ENCODE measurements at places on chromosomes 6 and 20. TPM values are rescaled to one million over a fixed set of nuclear protein-coding genes. Genes with fewer than 3 reads are reported as not detected.

DNA sequence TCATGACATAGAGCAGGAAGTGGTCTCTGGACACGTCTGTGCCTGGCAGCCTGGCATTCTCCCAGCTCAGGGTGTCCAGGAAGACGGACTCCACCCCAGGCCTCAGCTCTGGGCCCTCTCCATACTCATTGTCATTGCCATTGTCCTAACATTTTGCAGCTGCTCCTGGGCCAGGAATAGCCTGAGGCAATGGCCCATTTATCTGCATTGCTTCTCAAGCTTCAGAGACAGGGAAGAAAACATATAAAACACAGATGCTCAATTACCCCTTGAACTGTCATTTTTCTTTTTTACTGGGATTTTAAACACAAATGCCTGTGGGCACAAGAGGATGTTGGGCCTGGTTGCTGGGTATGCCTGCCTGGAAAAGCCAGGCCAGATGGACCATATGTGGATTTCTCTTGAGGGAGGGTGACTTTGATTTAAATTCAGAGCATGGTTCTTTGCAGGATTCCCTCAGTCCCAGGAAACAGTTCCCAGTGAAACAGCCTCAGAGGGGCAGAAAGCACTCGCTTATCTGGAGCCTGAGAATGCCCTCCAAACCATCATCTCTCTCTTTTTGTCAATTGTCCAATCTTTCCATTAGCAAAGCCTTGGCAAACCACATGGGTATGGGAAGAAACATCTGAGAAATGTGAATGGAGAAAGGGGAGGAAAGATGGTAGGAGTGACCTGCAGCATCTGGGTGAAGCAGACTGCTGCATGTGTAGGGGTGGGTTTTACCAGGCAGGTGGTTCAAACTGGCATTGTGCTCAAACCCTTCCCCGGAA, 17.9 kb downstream of the LAMP5 start:
- no peak for DNase-seq

GRCh38 chr6:33947916-33948594, 144.3 kb upstream of the MLN start:
- DNase-seq, result no peak

- no peak for DNase-seq
Observed at GRCh38 chr20:37341632-37342031, 4.3 kb upstream of the SRC start.

DNA sequence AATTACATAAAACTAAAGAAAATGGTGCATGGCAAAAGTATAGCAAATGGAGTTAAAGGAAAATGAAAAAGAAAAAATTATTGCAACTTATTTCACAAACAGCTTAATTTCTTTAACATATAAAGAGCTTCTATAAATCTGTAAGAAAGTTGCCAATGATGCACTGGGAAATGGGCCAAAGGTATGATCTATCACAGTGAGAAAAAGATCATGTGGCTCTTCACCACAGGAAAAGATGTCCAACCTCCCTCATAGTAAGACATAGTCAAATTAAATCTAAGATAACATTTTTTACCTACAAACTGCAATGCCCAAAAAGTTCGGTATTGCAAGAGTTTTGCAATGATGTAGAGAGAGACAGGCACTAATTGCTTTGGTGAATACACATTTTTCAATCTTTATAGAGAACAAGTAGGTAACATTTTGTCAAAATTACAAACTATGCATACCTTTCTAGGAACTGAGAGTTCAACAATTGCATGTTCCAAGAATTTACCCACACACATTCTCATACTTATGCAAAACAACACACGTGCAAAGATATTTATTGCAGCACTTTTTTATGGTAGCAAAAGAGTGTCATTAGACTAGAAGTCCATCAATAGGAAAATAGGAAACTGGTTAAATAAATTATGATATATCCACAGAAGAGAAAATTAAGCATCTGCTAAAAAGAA, 372.6 kb downstream of the QKI start:
- DNase-seq, result no peak

GRCh38 chr20:62618611-62619529, 23.4 kb upstream of the SLCO4A1 start:
- no peak for DNase-seq

DNA sequence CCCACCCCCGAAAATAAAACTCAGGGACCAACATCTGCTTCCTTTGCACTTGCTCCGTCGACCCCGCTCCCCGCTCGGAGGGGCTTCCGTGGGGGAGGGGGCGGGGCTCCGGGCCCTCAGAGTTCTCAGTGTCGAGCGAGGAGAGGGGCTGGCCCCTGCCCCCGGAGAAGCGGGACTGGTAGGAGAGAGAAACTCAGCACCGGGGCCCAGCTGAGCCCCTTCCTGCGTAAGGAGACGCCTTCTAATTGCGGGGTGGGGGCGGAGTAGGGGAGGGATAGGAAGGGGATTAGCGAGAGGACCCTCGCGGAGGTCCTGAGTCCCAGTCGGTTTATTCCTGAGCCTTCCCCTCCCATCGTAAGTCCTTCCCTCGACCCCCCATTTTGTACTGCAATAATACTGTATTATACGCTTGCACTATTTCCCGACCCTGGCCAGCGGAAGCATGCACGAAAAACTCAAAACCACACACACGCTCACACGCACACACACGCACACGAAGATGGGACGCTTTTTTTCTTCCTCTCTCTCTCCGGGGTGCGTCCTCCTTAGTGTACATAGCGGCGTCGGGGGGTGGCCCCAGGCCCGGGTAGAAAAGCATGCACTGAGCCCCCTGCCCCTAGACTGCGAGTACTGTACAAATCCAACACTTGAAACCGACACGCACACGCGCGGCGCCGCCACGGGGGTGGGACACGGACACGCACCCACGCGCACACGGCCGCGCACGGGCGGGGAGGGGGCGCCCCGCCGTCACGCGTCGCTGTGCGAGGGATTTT, 22.1 kb upstream of the SLC22A7 start:
- DNase-seq, result no peak

DNA sequence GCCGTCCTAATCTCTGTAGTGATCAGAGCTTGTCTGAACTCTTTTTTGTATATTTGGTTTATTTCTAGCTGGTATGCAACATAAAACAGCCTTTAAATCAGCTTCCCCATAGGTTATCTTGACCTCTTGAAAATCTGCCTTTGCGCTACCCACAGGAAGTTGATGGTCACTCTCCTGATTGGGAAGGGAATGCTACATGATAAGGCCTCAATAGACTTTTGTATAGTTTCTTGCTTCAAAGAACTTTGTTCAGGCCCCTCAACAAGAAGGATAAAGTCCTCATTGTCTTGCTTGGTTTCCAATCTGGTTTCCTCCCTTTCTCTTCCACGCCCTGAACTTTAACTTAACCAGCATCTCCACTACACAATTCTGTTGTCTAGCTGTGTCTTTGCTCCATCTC, 95.4 kb upstream of the TENT5A start:
- DNase-seq, result no peak

- no peak for DNase-seq
Observed at GRCh38 chr6:654136-654535, 2.8 kb downstream of the HUS1B start.

- no peak for DNase-seq
Observed at GRCh38 chr6:132936646-132937045, 122.3 kb downstream of the RPS12 start.

- DNase-seq, result no peak
Observed at GRCh38 chr20:6053776-6054688, at the start of gene LRRN4. Gene LRRN4, minus strand, starts transcription at chr20:6054060. Its CDS starts 1,261 bp downstream, at chr20:6052799.

DNA sequence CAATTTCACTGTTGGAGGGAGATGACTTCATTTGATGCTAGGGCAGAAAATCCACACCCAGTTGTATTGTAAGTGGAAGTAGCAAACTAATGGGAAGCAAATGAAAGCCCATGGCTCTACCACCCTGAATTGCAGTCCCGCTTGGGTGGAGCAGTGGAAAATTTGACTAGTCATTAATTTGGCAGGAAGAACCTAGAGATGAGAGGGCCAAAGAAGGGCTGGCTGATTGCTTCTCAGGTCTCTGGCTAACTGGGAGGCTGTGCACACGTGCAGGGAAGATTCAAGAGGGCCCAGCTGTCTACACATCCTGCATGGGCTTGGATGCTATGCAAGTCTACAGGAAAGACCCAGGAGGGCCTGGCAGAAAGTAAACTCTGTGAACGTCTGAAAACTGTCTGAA, 466.2 kb downstream of the TFAP2A start:
- no peak for DNase-seq

The CLIC5 gene
- 17.6 TPM for polyA plus RNA-seq

DNA sequence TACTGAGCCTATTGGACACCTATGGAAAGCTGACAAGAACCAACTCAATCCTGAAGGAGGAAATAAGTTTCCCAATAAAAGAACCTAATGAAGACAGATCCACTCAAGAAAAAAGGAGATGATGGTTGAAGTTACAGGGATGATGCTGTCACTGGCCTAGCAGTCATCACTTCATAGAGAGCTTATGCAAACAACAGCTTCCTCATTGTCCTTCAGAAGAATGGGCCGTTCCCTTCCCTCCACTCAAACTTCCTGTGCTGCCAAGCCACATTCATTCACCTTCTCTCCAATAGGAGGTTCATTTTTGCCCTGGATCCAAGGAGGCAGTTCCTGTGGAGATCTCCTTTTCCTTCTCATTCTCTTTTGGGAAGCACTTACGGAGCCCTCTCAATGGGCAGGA, 13.8 kb upstream of the PM20D2 start:
- DNase-seq, result no peak

DNA sequence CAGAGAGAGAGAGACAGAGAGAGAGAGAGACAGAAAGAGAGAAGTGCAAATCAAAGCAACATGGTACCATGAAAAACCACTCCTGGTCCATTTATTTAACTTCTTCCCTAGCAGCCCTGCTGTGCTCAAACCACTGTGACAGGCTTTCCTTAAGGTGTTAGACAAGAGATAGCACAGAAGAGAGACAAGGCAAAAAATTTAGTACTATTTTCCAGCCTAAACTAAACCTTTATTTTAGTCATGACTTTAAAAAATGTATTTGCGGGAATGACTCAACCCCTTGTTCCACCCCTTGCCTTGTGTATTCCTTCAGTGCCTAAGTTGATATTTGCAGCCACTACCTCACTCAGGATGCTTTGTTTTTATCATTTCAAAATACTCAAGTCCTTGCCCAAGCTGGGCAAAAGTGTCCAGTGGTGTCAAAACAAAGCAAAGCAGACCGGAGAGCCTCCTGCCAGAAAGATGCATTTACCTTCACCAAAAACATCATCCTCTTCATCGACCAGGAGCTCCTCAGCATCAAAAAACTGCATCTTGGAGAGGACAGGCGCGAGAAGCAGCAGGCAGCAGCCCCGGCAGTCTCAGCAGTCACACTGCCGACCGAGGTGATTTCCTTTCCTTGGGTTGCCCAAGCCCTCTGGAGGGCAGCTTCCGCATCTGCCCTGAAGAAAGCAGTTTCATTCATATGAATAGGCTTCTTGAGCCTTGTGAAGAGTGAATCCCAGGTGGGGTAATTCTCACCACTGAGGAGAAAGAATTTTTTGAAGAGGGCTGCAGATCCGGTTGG, at the start of gene RIPOR2:
TSS of gene RIPOR2 (minus strand) at position 595 of the 787 bp plus-strand sequence. CDS start at position 533, 62 bp downstream.
- no peak for DNase-seq

DNA sequence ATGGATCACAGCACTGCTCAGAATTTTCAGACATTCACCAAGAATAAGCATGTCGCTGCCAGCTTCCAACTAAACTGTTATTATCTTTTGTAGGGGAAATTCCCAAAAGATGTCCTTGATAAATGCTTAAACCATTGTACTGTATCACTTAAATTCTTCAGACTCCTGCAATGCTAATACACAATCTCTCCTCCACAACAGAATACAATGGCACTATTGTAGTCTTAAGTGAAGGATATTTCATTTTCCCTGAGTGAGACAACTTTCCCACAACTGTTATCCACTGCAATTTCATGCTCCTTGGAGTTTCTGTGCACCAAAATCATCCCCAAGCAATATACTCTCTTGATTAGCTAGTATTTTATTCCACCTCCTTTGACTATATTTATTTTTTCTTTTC, 189.7 kb downstream of the COL9A1 start:
- no peak for DNase-seq

The RAD21L1 gene
- polyA plus RNA-seq, result not detected

DNA sequence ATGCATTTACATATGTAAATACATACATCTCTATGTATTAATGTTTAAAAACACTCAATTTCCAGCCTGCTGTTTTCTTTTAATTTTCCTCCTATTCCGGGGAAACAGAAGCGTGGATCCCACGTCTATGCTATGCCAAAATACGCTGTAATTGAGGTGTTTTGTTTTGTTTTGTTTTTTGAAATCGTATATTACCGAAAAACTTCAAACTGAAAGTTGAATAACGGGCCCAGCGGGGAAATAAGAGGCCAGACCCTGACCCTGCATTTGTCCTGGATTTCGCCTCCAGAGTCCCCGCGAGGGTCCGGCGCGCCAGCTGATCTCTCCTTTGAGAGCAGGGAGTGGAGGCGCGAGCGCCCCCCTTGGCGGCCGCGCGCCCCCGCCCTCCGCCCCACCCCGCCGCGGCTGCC, 355 bp upstream of the BMP2 start:
- no peak for DNase-seq

Data from forelimb muscle (tissue), 1 donor.